Aorta (tissue), 5 donors: ENCODE measurements at places on chromosomes 16 and 17. TPM values are rescaled to one million over a fixed set of nuclear protein-coding genes. Genes with fewer than 3 reads are reported as not detected.

DNA sequence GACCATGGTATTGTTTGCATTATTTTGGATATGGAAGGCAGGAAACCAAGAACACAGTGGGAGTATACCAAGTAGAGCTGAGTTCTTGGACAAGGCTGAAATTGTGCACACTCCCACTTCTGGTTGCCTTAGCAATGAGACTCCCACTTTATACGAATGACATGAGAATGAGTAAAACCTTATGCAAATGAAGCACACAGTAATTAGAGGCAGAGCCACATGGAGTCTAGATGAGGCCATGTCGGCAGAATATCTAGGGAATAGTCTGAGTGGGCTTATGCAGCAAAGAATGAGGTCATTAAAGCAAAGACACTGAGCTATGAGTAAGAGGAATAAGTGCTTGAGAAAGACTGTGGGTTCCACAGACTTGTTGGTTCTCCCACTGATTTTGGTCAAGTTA lies 178.7 kb downstream of the GRIN2A start:
- no peak overlapping the region for H3K27ac ChIP-seq
- H3K27me3 ChIP-seq: no peaks in the 10 kb centered on the region
- no peak for DNase-seq
- no peaks in the 10 kb centered on the region for H3K36me3 ChIP-seq

- no peak overlapping the region for H3K4me3 ChIP-seq
- no peak overlapping the region for H3K27ac ChIP-seq
Observed at GRCh38 chr17:31573861-31574260, 182.4 kb downstream of the RAB11FIP4 start.

DNA sequence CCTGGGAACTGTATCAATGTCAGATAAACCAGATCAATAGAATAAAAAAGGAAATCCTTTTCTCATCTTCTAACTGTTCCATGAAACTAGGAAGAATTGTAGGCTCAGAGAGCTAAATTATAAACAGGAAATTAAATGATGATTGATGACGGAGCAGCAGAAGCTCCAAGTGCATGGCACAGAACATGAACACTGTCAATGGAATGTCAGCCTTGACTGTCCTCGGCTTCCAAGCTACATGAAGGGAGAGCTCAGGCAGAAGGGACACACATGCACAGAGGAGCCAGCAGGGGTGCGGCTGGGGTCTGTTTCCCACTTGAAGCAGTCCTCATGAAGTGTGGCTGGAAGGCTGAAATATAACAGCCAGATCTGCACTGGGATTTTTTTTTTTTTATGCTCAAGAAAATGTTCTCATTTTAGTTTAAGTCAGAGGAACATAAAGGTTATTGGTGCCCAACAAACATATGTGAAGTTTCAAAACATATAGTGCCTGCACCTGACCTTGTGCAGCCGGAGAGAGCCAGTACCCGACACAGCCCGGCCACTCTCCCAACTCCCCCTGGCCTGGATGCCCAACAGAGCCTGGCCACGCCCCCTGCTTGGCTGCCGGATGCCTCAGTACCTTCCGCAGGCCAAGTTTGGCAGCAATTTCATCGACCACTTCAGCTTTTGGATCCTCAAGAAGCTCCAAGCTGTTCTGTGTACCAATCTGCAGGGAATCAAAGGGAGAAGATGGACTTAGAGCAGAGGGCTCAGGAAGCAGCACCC lies 37.0 kb downstream of the NPLOC4 start:
- H3K27me3 ChIP-seq: no peaks in the 10 kb centered on the region
- no peak overlapping the region for H3K4me3 ChIP-seq
- no peak overlapping the region for H3K27ac ChIP-seq
- peak; percentile 64 for DNase-seq

GRCh38 chr17:55238931-55239297 lies 25.8 kb upstream of the HLF start:
- no peaks in the 10 kb centered on the region for H3K27me3 ChIP-seq
- H3K27ac ChIP-seq: no peak overlapping the region
- DNase-seq: no peak
- H3K36me3 ChIP-seq: no peaks in the 10 kb centered on the region

The KRT33A gene
- not detected for total RNA-seq
